ENCODE measurements at places on chromosomes 1 and 21. TPM values are rescaled to one million over a fixed set of nuclear protein-coding genes. Genes with fewer than 3 reads are reported as not detected.

GRCh38 chr1:229336345-229336744 lies 6.5 kb downstream of the CCSAP start:
- H3K27ac ChIP-seq: no peak overlapping the region
- no peaks in the 10 kb centered on the region for H3K4me1 ChIP-seq
- H3K4me3 ChIP-seq: no peak overlapping the region
- no peaks in the 10 kb centered on the region for H3K27me3 ChIP-seq

- no peaks in the 10 kb centered on the region for H3K4me1 ChIP-seq
- no peak for DNase-seq
- no peak overlapping the region for H3K4me3 ChIP-seq
Measured at GRCh38 chr21:14572204-14572780, 26.2 kb upstream of the SAMSN1 start.

GRCh38 chr1:40820251-40820797 lies 36.7 kb downstream of the KCNQ4 start:
- no peak for DNase-seq
- no peaks in the 10 kb centered on the region for H3K36me3 ChIP-seq
- H3K4me1 ChIP-seq: peaks cover 14% of the 10 kb centered on the region
- H3K4me3 ChIP-seq: no peak overlapping the region
- peaks cover 5% of the 10 kb centered on the region for H3K27me3 ChIP-seq
- H3K27ac ChIP-seq: no peak overlapping the region

DNA sequence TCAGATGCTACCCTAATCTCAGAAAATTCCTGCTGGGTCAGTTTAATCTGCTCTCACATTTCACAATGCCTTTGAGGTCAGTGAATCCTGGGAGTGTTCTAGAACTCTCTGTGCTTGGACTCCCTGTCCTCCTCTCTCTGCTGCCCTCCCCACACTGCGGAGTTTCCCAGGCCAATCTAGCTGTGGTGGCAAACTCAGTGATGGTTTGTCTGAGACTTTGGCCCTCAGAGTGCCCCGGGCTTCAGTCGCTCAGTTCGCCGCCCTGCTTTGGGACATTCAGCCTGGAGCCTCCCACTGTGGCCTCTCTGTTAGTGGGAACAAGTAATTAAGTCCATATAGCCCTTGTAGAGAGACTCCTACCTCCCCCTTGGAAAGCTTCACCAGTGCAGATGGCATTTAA lies 7.1 kb downstream of the C1orf226 start:
- no peak overlapping the region for H3K4me3 ChIP-seq
- H3K4me1 ChIP-seq: peaks cover 13% of the 10 kb centered on the region

DNA sequence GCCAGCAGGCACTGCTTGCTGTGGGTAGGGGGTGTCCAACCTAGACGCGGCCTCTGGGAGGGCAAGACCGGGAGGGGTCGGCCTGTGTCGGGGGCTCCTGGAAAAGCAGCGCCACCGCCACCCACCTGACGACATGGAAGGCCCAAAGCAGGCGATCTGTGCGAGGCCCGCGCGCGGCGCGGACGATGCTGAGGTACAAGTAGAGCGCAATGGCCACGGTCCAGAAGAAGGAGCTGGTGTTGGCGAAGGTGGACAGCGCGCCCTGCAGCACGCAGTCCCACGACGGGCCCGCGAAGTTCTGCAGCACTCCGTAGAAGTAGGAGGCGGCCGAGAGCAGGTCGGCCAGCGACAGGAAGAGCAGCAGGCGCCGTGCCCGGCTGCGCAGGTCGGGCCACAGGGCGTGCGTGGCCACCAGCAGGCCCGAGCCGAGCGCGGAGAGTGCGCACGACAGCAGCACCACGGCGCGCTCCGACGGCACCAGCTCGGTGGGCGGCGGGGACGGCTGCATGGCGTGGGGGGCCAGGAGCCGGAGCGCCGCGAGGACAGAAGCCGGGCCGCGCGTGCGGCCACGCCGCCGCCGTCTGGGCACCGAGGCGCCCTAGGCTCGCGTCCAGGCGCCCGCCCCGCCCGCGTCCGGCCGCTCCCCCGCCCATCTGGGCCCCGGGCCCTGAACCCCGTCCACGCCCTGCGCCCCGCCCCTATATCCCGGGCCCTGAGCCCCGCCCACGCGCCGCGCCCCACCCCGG lies at the start of gene GPR157:
GPR157 (minus strand) TSS at position 583 of the 746 bp plus-strand sequence; CDS start at position 508, 75 bp downstream.
- H3K4me3 ChIP-seq: peak within 1 kb of the TSS; percentile 61
- H3K27me3 ChIP-seq: no peaks in the 10 kb centered on the region
- no peaks in the 10 kb centered on the region for H3K36me3 ChIP-seq
- no peak within 1 kb of the TSS for H3K27ac ChIP-seq

DNA sequence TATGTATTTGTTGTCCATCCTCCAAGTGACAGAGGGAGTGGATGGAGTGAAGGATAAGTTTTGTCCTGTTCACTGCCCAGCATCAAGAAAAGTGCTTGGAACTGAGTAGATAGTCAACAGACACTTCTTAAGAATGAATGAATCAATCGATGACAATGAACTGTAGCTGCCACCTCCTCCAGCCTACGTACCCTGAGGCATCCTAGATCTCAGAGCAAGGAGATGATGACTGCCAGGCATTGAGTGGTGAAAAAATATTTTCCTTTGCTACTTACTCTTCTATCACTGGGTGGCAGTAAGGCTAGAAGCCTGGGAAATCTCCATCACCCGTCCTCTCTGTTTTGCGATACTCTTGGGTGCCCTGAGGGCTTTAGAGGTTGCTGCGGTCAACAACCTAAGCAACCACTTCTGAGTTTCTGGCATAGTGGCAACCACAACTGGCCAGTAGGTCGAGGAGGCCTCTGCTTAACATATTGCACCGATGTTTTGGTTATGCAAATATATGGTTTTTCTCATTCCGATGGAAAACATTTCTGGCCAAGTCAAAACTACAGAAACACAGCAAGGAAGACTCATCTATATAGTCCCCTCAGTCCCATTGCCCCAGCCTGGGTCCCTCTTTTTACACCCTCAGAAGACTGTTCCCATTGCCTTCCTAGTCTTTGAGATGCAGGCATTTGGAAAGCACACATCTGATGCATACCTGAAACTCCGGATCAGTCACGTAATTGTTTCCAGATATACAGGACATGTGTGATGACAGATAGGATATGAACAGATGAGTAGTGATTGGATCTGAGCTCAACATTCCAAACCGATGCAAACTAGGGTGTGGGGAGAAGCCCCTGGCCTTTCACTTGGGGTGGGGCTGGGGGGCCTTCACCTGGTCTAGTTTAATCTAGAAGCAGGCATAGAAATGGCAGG lies 136.8 kb downstream of the RUNX1 start:
- no peak overlapping the region for H3K27ac ChIP-seq
- H3K4me3 ChIP-seq: no peak overlapping the region
- DNase-seq: no peak

- no peak for DNase-seq
- H3K4me3 ChIP-seq: no peak overlapping the region
- no peaks in the 10 kb centered on the region for H3K4me1 ChIP-seq
- H3K36me3 ChIP-seq: peaks cover 66% of the 10 kb centered on the region
- H3K27ac ChIP-seq: no peak overlapping the region
Measured at GRCh38 chr1:156012051-156012817, 8.5 kb downstream of the SSR2 start.

DNA sequence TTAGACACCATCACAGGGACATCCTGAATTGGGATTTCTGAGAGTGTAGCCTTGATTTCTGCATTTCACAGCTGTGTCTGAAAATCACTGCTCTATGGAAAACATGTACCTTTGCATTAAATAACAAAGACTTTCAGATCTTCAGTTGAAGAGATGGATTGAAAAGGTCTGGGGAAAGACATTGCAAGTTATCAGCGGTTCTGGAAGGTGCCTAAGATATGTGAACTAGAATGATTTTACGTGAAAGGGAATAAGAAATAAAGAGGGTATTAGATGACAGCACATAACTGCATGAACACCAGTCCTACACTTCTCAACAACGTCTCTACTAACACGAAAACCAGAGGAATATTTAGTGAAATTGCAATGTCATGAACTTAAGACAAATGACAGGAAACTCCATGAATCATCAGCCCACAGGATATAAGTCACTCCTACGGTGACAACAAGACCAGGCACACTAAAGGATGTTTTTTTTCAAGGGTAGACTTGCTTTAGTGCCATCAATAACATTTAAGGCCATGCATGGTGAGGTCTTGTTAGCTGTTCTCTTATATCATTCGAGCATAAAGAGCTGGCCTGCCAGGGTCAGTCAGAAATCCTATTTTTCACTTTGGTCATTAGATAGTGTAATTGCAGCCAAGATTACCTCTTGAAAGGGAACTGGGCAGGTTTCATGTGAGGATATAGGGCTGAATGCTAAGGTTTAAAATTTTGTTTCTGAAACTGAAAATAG lies 283.1 kb downstream of the GRIK1 start:
- peak overlapping the region; percentile 15 for H3K27ac ChIP-seq
- H3K4me3 ChIP-seq: no peak overlapping the region
- H3K36me3 ChIP-seq: no peaks in the 10 kb centered on the region
- no peaks in the 10 kb centered on the region for H3K27me3 ChIP-seq

GRCh38 chr1:226135059-226135651 lies 51.4 kb downstream of the ACBD3 start:
- DNase-seq: peak; percentile 24
- H3K4me3 ChIP-seq: no peak overlapping the region
- H3K27me3 ChIP-seq: no peaks in the 10 kb centered on the region
- no peaks in the 10 kb centered on the region for H3K4me1 ChIP-seq
- no peak overlapping the region for H3K27ac ChIP-seq
- no peaks in the 10 kb centered on the region for H3K36me3 ChIP-seq

- H3K4me1 ChIP-seq: no peaks in the 10 kb centered on the region
- no peak overlapping the region for H3K27ac ChIP-seq
- H3K4me3 ChIP-seq: no peak overlapping the region
- DNase-seq: no peak
- no peaks in the 10 kb centered on the region for H3K36me3 ChIP-seq
- no peaks in the 10 kb centered on the region for H3K27me3 ChIP-seq
Measured at GRCh38 chr1:162470216-162470615, 27.4 kb upstream of the UHMK1 start.

- no peaks in the 10 kb centered on the region for H3K36me3 ChIP-seq
- no peaks in the 10 kb centered on the region for H3K27me3 ChIP-seq
- no peak overlapping the region for H3K27ac ChIP-seq
- H3K4me1 ChIP-seq: peaks cover 5% of the 10 kb centered on the region
Measured at GRCh38 chr1:211816586-211816985, 14.0 kb downstream of the LPGAT1 start.

DNA sequence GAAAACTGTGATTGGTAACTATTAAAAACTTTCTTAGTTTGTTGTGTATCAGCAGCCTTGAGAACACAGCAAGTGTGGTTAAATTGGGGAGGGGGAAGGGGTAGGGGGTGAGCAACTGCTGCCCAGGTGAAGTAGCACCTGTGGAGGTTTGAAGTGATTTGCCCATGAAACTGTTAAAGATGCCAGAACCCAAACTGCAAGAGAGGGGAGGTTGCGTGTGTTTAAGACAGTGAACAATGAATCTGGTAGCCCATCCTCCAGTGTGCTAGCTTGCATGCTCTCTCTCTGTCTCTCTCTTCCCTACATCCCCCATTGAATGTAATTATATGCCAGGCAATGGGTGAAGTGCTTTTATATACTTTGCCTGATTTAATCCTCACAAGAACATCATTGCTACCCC lies 154.7 kb downstream of the RUNX1 start:
- no peaks in the 10 kb centered on the region for H3K27me3 ChIP-seq
- H3K4me3 ChIP-seq: no peak overlapping the region
- H3K27ac ChIP-seq: no peak overlapping the region
- DNase-seq: no peak

DNA sequence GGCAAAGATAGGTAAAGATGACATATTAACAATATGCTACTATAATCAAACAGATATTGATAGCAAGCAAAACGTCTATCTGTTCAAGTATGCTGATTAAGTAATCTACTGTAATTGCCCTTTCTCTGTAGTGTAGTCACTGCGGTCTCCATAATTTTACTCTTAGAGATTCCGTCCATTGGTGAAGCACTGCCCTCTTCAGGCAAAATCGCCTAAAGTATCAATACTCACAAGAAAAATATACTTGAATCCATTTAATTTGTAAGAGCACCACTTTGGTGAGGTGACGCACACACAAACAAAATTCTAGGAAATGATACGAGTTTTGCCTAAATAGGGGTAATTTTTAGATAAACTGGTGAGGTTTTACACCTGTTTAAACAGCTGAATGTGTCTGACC lies 434.6 kb upstream of the CHRM3 start:
- H3K36me3 ChIP-seq: no peaks in the 10 kb centered on the region
- peak; percentile 46 for DNase-seq
- no peak overlapping the region for H3K4me3 ChIP-seq
- H3K4me1 ChIP-seq: no peaks in the 10 kb centered on the region
- no peak overlapping the region for H3K27ac ChIP-seq

GRCh38 chr1:201511941-201512539 lies 5.1 kb upstream of the CSRP1 start:
- no peak overlapping the region for H3K4me3 ChIP-seq
- no peaks in the 10 kb centered on the region for H3K27me3 ChIP-seq
- DNase-seq: no peak
- H3K4me1 ChIP-seq: peaks cover 34% of the 10 kb centered on the region
- no peaks in the 10 kb centered on the region for H3K36me3 ChIP-seq

DNA sequence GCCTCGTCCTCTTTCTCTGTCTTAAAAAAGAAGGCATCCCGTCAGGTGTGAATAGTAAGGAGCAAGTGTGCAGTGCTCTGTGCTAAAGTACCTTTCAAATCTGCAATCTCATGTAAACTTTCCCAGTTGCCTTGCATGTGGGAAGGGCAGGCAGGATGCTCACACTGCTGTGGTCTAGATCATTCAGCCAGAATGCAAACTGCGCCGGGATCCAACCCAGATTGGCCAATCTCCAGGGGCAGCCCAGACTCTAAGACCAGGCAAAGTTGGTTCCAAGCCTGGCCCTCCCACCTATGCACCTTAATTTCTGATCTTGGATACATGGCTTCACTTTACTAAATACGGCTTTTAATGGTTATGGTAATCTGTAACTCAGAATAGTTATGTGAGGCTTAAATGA lies 3.2 kb upstream of the MAP1LC3C start:
- H3K27ac ChIP-seq: no peak overlapping the region
- DNase-seq: peak; percentile 26
- H3K4me3 ChIP-seq: no peak overlapping the region
- H3K27me3 ChIP-seq: no peaks in the 10 kb centered on the region

- no peaks in the 10 kb centered on the region for H3K36me3 ChIP-seq
- H3K4me1 ChIP-seq: no peaks in the 10 kb centered on the region
- H3K4me3 ChIP-seq: no peak overlapping the region
- peak; percentile 6 for DNase-seq
- H3K27me3 ChIP-seq: peaks cover 28% of the 10 kb centered on the region
Measured at GRCh38 chr1:165408518-165408917, 36.4 kb downstream of the RXRG start.

FNDC7 gene
- total RNA-seq: not detected

CRB1 gene
- total RNA-seq: not detected

SPRR2A gene
- not detected for total RNA-seq

RAB42 gene
- 2.1 TPM for total RNA-seq

PCP4 gene
- total RNA-seq: not detected

GNAI3 gene
- 16.1 TPM for total RNA-seq

AVPR1B gene
- total RNA-seq: not detected

LCE2C gene
- not detected for total RNA-seq

ACKR1 gene
- total RNA-seq: 1.00 TPM

CXADR gene
- total RNA-seq: 30.6 TPM

GPR52 gene
- total RNA-seq: 0.55 TPM
